ENCODE measurements at places on chromosomes 5 and 9.

GRCh38 chr9:16106021-16106571 is 553.3 kb downstream of the CCDC171 start:
- no peak for DNase-seq

DNA sequence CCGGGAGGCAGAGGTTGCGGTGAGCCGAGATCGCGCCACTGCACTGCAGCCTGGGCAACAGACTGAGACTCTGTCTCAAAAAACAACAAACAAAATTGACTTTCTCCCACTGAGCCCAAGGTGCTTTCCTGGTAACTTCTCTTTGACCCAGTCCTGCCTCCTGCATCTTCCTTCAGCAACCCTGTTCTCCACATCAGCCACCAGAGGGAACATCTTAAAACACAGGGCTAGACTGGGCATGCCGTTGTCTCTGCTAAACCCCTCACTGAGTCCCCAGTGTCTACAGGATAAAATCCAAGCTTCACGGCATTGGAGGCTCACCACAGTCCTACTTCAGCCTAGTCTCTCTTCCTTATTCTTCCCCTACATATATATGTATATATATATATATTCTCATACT is 39.8 kb upstream of the KCNMB1 start:
- no peak for DNase-seq

GRCh38 chr9:84916769-84917168 is 247.2 kb downstream of the NTRK2 start:
- DNase-seq = no peak

- no peak for DNase-seq
These were observed 2.5 kb downstream of the FRMD3 start for GRCh38 chr9:83535736-83536135.

DNA sequence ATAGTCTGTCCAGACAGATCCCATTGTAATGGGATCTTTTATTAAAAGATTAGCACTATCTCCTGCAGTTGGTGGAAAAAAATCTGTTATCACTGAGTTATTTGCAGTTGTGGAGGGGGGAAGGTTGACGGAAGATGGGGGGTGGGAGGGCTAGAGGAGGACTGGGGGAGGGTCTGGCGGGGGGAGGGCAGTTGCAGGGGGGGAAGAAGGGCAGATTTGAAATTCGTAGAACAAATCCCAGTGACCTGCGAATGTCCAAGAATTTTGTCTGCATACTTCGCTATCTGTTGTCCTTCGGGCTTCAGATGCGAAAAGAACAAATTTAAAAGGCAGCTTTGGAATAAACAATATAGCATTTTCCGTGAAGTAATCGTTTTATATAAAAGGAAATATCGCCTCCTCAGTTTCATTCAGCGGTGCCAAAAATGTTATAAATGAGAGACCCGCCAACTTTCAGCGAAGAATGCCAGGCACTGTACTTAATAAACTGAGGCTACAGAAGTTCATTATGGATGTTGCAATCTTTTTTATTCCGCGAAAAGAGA is 1.3 kb upstream of the FST start:
- DNase-seq = no peak

DNA sequence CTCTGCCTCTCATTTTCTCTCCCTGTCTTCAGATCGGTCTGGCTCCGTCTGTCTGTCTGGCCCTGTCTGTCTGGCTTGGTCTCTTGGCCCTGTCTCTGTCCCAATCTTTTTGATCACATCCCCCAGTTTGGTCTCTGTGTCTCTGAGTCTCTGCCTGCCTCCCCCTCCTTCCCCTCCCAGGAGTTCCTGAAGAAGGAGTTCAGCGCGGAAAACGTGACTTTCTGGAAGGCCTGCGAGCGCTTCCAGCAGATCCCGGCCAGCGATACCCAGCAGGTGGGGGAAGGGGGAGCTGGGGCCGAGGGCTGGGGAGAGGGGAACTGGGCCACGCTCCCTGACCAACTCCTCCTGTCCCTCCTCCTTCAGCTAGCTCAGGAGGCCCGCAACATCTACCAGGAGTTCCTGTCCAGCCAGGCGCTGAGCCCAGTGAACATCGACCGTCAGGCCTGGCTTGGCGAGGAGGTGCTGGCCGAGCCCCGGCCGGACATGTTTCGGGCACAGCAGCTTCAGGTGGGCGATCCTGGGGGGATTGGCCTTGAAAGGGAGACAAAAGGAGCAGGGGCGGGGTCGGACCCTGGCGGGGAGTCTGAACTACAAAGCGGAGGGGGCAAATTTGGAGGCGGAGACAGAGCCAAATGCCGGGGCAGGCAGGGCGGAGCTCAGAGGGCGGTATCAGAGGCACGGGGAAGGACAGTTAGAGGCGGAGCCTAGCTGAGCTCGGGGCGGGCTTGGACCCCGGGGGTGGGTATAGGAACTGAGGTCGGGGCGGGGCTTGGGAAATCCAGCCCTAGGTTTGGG is 9.0 kb downstream of the RGS14 start:
- no peak for DNase-seq

- no peak for DNase-seq
These were observed 131.8 kb downstream of the ROR2 start for GRCh38 chr9:91818225-91818585.

GRCh38 chr9:124363326-124364096 is 51.7 kb downstream of the PSMB7 start:
- DNase-seq = no peak

DNA sequence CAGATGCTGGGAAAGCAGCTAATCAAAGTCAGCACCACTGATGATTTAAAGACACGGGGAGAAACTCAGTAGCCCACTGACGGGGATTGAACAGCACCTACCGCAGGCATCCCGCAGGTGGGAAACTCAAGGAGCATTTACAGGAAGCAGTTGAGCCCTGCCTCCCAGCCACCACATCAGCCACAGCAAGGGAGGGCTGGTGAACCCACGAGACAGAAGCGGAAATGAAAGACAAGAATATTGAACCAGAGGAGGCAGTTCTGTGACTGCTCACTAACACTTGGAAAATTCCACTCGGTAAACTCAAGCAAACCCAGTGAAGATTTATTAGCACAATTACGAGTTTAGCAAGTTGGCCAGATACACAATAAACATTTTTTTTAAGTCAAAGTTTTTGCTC is 10.6 kb upstream of the FAM163B start:
- DNase-seq = peak; percentile 34

DNA sequence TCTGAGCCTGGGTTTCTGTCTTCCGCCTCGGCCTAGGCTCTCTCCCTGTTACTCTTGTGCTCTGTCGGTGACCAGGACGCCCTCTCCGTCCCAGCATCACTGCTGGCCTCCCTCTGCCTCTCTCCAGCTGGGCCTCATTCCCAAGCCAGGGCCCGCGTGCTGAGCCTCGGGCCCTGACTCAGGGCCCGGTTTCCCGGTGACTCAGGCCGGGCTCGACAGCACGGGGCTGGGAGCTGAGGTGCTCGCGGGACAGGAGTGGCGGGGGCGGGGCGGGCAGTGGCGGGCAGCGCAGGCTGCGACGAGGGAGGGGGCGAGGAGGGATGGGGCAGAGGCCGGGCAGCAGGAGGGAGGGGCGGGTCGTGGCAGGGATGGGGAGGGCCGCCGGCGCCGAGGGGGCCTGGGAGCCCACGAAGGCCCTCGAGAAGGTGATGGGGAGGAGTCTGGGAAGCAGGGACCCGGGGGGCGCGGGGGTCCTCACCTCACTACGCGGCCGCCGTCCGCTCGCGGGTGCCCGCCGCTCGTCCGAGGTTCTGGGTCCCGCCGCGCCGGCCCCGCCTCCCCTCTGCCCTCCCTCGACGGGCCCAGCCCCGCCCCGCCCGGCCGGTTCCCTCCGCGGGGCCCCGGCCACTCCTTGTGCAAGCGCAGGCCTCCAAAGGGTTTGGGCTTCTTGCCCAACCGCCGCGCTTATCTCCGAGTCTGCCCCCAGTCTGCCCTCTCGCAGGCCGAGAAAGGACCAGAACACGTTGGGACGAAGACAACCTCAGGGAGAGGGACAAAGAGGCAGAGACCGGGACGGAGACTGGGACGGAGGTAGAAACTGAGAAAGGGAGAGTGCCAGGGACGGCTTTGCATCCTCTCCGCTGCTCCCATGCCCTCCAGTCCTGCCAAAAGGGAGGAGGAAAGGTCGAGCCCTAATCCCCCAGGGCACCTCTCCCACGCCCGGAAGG is at the start of gene ARAP3:
TSS of gene ARAP3 (minus strand) at position 536 of the 947 bp plus-strand sequence. CDS start 1,744 bp downstream, outside the sequence.
- peak; percentile 10 for DNase-seq

GRCh38 chr9:35909274-35909673 is at the start of gene SPAAR:
Gene SPAAR (plus strand): TSS chr9:35909490. CDS start chr9:35910464, 974 bp downstream.
- DNase-seq = no peak
